Right hindlimb (tissue), 1 donor: ENCODE measurements at places on chromosomes 1 and 21.

DNA sequence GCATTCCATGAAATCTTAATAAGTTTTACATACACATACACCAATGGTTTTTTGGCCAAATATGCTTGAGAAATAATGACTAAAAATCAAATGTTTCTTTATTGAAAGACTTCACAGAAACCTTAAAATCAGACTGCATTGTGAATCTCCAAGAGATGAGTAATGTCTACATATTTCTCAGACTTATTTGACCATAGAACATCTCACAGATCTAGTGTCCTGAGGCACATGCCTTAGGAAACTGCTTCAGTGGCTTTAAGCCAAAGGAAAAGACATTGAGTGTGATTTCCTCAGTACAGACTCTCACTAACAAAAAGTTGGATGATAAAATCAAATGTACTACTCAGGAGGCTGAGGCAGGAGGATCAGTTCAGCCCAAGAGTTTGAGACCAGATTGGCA lies 6.2 kb upstream of the C1orf105 start:
- no peak for DNase-seq

GRCh38 chr1:58884706-58885661 lies 101.1 kb upstream of the JUN start:
- DNase-seq, result peak; percentile 41

DNA sequence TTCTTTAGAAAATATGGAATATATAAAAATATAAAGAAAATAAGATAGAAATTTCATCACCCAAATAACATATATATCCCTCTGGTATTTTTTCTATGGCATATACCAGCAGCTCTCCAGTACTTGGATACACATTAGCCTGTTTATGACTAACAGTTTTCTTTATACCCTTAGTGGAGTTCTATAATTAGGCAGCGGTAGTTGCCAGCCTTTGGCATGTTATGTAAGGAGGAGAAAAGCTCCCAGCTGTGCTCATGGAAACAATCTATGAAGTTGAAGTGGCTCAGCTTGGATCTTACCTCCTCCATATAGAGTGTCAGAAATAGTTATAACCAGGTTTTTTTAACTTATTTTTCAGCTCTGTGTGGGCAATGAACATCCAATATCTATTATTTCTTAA lies 1636.8 kb downstream of the AMY1C start:
- no peak for DNase-seq

DNA sequence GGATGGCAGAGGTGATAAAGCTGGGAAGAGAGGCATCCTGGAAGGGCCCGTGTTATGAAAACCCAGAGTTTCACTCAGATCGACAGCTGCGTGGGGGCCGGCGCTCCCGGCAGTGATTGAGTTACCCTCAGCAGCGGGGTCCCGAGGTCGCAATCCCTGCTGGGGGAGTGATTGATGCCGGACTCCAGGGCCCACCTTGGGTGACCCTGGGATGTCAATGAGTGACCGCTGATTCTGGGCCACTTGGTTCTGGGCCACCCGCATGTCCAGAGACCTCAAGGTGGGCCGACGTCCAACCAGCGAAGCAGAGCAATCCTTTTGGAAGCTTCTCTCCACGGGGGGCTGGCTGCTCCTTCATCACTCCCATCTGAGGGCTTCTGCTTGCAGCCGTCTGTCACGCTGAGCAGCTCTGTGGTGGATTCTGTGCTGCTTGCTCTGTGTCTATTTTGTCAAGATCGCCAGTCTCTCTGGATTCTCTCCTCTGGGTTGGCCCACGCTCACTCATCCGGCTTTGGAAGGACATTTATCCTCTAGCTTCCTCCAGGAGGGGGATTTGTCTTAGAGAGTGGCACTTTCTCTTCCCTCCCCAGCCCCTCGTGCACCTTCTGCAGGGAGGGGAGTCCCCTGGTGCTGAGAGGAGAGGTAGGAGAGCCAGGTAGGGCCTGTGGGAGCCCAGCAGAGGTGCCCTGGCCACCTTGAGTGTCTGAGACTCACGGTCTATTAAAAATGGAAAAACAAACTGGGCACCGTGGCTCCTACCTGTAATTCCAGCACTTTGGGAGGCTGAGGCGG lies 110.9 kb upstream of the C1orf174 start:
- DNase-seq, result no peak

DNA sequence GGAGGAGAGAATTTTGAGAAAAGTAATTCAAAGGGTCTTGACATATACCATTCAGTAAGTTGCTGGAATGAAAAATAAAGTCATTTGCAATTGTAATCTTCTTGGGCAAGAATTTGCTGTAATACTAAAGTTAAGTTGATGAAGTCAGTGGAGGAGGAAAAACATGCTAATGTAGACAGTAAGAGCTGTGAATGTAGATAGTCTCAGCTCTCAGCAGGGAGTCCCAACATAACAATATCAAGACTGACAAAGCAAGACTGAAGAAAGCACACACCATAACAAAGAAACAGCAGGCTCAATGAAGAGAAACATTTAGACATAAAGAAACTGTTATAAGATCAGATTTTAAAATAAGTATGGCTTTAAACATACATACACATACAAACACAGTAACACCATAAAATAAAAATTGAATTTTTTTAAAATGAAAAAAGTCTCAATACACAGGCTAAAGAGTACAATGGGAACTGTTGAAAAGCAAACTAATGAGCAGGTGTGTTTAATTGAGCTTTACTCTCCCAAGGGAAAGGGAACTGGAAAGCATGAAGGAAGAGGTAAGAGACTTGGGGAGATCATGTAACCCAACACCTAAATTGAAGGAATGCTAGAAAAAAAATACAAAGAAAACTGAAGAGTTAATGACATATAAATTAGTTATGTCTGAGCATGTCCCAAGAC lies 336.3 kb upstream of the NCAM2 start:
- no peak for DNase-seq

- no peak for DNase-seq
These were observed 90.2 kb upstream of the BARHL2 start for GRCh38 chr1:90807329-90807728.
